Neural crest cell (in vitro differentiated cells): ENCODE measurements at places on chromosomes 3 and 15. TPM values are rescaled to one million over a fixed set of nuclear protein-coding genes. Genes with fewer than 3 reads are reported as not detected.

Gene BCL2A1
- not detected in 2 replicates for total RNA-seq

Gene BSN
- 6.1 and 6.5 TPM in 2 replicates for total RNA-seq

Gene DLEC1
- total RNA-seq, result 1.1 and 1.3 TPM in 2 replicates

Gene LEKR1
- 1.1 and 1.8 TPM in 2 replicates for total RNA-seq

Gene SLC2A2
- total RNA-seq, result not detected in 2 replicates

Gene DNAH1
- 2.4 and 3.2 TPM in 2 replicates for total RNA-seq

Gene WDR49
- 3.5 and 5.4 TPM in 2 replicates for total RNA-seq
